CD8-positive, alpha-beta T cell (primary cell): ENCODE measurements at places on chromosomes 2 and 18.
A peak's percentile ranks its signal among the peaks of the same experiment; 100 is the strongest.

GRCh38 chr2:113136828-113137775 lies 9.7 kb downstream of the IL1RN start:
- DNase-seq = peak; percentile 68

GRCh38 chr2:42663828-42664227 lies 95.4 kb downstream of the MTA3 start:
- DNase-seq = no peak

- no peak for DNase-seq
Measured at GRCh38 chr2:33343387-33343895, 133.0 kb upstream of the RASGRP3 start.

DNA sequence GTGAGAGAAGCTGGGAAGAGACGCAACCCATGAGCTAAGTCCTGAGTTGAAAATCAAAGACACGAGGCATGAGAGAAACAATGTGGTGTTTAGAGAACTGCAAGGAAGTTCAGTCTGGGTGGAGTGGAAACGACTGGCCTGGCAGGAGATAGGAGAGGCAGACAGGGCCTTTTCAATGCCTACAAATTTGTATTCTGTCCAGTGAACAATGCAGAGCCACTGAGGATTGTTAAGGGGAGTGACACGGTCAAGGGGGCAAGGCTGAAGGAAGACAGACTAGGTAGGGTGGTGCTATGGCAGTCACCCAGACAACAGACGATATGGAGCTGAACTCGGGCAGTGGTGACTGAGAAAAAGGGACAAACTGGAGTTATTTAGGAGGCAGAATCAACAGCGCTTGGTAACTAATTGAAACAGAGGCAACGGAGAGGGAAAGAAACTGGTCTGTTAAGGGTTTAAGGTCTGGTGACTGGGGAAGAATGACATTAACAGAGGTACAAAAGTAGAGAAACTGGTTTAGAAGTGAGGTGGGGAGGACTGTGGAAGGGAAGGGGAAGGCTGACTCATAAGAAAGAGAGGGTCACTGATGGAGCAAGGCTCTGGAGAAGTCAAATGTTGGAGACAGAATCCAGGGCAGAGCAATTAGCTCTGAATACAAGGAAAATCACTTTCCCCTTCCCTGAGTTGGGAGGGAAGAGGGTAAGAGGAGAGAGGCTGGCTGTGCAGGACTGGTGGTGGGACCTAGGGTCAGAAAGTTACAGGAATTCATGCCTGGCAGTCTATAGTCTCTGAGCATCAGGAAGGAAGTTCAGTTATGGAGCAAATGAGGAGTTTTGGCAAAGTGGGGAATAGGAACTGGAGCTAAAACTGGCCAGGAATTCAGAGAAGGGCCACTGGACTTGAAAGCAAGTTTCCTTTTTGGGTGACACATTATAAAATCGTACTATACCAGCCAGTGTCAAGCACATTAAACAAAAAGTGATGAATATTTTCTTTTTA lies 63.4 kb upstream of the CHRNA1 start:
- DNase-seq = no peak

DNA sequence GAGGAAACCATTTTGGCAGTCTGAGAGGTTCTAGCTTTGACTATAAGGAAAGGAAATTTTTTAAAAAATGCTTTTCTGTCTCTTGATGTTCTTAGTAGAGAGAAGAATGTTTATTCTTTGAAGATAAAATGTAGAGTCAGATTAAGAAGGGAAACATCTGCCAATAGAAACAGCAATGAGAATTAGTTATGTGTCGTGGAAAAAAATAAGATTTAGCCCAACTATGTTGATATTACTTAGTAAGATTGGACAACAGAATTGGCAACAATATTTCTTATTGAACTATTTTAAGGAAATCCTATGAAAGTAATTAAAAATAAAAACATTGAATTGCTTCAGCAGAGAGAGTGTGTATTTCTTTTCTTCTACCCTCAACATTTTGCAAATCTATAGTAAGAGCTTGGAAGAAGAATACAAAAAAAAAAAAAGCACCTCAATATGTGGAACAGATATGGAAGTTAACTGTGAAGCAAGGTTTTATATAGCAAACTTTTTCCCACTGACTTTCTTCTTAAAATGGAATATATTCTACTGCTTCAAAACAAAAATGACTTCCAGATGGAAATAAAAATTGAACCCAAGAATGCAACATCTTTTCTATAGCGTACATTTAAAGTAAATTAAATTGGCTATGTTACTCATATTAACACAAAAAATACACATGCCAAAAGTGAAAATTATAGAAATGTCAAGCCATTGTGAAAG lies 177.9 kb downstream of the FAM124B start:
- no peak for DNase-seq

DNA sequence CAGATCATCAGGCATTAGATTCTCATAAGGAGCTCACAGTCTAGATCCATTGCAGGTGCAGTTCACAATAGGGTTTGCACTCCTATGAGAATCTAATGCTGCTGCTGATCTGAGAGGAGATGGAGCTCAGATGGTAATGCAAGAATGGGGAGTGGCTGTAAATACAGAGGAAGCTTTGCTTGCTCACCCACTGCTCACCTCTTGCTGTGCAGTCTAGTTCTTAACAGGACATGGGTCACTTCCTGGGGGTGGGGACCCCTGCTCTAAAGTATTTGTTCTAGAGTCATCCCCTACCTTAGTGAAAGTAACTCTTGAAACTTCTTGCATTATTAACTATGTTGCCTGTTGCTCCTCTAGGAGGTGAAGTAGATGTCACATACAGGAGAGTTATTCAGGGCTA lies 171.3 kb upstream of the PARD3B start:
- no peak for DNase-seq

DNA sequence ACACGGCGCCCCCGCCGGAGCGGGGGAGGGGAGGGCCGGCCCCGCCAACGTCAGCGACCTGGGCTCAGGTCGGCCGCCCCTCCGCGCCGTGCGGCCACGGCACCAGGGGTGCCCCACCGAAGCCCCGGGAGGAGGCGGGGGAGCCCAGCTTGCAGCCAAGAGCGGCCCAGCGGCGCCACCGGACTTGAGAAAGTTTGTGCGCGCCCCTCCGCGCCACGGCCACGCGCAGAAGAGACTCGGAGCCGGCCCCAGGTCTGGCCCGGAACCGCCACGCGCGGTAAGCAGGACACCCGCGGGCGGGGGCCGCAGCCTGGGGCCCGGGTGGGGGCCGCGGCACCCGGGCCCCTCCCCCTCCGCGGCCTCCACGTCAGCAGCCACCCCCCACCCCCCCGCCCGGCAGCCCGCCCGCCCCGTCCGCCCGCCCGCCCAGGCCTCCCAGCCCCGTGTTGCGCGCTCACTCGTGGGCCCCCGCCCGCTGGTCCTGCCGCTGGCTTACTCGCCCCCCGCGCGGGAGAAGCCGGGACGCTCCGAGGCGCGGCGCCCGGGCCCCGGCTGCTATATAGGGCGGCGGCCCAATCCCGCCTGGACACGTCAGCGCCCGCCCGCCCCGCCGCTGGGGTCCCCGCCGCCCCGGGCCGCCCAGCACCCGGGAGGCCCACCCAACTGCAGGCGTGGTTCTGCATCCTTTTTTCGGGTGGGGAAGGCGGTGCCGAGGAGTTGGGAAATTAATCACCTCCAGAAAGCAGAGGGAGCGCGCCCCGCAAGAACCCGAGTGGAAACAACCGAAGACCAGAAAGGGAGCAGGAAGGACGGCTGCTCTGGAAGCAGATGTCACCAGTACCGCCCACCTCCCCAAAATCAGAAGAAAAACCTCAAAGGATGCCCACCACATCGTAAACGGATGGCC lies 42.9 kb downstream of the HDLBP start:
- peak; percentile 68 for DNase-seq

DNA sequence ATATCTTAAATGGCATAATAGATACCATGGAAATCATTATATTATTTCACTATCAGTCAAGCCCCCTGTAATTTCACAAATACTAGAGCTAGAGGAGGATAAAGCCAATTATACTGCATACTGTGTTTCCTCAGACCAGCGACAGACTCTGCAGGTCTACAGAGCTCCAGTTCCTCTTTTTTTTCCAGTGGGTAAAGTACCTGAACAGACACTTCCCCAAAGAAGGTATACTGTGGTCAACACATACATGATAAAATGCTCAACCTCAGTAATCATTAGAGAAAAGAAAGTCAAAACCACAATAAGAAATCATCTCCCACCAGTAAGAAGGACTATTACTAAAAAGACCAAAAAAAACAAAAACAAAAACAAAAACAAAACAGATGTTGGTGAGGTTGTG lies 44.6 kb downstream of the SCN7A start:
- DNase-seq = no peak

- no peak for DNase-seq
Measured at GRCh38 chr2:54444503-54444902, 11.6 kb upstream of the SPTBN1 start.

DNA sequence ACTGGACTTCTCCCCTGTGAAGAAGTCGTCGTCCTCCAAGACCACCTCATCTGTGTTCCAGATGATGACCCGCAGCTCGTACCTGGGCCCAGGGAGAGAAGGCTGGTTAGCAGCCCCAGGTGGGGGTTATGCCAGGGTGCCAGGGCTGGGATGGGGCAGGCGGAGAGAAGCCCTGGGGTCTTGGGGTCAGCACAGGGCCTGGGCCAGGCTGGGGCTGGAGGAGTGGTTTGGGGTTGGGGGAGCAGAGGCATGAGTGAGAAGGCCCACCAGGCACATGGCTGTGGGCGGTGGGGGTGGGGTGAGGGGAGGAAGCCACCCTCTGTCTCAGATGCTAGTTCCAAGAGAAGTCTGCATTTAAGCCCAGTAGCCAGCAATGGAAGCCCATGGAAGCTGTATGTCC lies 15.8 kb downstream of the OTOF start:
- DNase-seq = no peak

- DNase-seq = no peak
Measured at GRCh38 chr18:22536558-22536957, 118.8 kb upstream of the CTAGE1 start.

DNA sequence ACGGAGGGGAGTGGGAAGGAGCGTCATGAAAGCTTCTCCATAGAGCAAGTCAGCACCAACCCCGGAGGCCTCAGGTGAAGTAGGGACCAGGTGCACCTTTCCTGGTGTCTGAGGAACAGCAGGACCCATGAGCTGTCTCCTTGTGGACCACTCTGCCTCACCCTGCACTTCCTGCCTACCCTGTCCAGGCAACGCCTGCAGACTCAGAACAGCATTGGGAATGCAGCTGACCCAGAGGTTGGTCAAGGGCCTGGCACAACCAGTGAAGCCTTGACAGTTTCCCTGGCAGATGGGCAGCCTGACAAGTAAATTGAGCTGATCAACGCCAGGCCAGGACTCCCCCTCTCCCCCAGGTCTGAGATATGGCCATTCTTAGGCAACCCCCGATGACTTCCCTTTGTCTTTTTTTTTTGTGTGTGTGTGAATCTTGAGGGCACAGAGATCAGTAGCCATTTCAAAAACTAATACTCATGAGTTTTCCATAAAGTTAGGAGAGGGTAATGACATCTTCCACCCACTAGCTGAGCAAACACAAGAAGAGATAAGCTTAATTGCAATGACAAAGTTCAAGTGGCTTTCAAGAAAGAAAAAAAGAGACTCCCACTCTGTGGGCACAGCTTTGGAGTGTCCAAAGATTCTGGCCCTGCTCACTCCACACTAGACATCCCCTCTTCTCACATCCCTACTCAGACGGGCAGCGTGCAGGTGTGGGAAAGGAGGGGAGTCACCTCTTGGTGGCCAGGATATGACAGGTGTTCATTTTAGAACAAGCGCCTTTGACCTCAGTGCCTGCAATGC lies 3.5 kb upstream of the FABP1 start:
- no peak for DNase-seq

GRCh38 chr2:28163627-28164279 lies 228.9 kb upstream of the FOSL2 start:
- DNase-seq = no peak

DNA sequence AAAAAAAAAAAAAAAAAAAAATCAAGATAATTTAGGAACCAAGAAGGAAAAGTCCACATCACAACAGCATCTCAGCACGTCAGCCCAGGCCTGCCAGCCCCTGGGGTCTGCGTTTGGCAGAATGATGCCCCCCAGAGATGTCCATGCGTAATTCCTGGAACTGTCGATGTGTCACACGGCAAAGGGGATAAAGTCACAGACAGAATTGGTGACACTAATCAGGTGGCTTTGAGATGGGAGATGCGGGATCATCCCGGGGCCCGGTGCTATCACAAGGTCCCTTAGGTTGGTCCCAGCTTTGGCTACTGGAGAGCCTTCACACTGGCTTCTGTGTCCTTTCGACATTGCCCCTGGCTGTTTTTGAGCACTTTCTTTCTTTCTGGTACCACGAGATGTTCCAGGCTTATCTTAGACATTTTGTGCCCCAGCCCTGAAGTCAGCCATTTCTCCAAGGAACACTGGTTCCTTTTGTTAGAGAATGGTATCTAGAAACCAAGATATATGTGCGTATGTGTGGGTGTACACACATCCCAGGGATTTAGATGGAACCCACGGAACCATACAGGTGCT lies 20.7 kb downstream of the RAMP1 start:
- DNase-seq = no peak

GRCh38 chr18:57081899-57082298 lies 65.0 kb upstream of the BOD1L2 start:
- DNase-seq = no peak

DNA sequence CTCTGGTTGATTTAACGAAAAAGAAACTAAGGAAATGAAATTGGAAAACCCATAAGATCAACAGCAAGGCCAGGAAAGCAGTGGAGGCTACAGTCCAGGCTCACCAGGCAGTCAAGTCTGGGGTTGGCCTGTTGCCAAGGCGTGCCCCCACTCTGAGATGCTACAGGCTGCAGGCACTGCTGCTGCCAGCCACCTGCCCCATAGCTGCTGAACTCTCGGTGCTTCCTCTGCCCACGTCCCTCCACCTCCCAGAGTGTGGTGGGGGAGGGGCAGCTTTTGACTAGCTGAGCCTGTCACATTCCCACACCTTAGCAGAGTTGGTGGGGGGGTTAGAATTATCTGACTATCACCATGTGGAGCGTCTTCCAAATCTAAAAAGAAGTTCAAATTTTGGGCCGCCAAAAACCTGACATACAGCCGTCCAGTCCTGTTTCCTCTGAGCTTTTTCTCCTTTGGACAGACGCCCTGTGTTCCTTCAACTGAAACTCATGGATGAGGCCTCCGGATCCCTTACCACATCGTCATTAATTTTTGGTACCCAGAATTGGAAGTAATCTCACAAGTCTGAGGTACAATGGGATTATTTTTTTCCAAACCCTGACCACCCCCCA lies 3.9 kb upstream of the SH3RF3 start:
- DNase-seq = no peak

DNA sequence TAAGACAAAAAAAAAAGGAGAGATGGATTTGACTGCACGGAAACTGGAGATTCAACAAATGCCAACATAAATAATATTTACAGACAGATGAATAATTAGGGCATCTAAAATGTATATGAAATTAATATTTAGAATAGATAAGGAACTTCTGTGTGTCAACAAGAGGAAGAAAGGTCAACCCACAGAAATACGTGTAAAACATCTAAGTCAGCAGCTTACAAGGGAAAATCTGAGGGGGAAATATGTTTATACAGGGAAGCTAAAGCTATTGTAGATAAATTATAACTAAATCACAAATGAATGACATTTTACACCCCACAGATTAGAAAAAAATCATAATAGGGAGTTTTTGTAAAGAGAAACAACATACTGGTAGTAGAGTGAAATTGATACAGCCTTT lies 159.9 kb downstream of the PIEZO2 start:
- DNase-seq = no peak
